NCI-H82 (cell line): ENCODE measurements at places on chromosomes 6 and 20.

DNA sequence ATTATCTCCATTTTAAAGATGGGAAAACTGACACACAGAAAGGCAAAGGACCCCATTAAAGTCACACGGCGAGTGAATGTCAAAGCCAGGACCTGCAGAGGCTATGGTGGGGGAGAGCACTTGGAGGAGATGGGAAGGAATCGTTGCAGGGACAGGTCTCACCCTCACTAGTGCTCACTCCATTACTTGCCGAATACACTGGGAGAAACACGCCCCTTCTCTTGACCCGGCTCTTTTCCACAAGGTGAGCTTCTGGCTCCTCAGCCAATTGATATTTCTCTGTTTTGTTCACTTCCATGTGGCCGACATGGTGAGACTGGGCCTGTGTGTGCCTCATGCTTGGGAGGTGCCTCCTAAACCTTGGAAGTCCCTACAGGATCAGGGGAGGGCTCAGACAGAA, 117.8 kb upstream of the KCNG1 start:
- DNase-seq: no peak

GRCh38 chr20:37932074-37932473, 29.1 kb downstream of the VSTM2L start:
- DNase-seq: no peak

DNA sequence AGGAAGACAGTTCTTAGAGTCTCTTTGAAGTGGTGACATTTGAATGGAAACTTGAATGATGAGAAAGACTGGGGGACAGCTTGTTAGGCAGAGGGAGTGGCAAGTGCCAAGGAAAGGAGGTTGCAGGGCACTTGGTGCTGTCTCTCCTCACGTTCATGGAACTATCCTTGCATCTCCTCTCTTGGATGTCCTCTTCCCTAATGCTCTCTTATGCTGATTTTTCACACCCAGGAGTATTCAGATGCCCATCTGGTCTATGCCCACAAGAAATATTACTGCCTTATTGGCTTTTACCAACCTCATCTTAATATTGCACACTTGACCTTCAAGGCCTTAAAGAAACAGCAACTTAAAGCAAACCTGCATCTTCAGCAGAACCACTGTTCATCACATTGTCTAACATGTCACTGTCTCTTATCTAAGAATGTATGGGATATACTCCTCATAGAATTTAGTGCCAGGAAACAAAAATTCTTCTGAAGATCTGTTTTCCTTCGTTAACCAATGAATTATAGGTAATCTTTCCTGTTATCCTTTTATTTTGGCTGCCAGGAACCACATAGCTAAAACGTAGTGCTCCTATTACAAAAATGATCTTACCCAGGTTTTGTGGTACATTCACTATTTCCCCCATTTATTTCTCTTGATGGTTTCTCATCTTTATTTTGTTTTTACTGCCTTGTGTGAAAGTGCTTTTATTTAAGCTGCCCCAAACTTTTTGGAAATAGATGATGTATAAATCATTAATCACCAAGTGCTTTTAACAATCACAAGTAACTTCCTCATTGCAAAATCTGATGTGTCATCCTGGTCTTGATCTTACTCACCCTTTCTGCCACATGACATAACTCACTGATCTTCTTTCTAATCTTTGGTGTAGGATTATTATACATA, 12.8 kb downstream of the RGS17 start:
- no peak for DNase-seq

- no peak for DNase-seq
Measured at GRCh38 chr6:1763404-1763803, 153.7 kb downstream of the FOXC1 start.

GRCh38 chr6:33661106-33661838, 40.1 kb downstream of the ITPR3 start:
- no peak for DNase-seq

- no peak for DNase-seq
Measured at GRCh38 chr6:170276369-170277057, 14.4 kb downstream of the DLL1 start.

- DNase-seq: peak; percentile 58
Measured at GRCh38 chr6:132830334-132830751, 16.0 kb downstream of the RPS12 start.

DNA sequence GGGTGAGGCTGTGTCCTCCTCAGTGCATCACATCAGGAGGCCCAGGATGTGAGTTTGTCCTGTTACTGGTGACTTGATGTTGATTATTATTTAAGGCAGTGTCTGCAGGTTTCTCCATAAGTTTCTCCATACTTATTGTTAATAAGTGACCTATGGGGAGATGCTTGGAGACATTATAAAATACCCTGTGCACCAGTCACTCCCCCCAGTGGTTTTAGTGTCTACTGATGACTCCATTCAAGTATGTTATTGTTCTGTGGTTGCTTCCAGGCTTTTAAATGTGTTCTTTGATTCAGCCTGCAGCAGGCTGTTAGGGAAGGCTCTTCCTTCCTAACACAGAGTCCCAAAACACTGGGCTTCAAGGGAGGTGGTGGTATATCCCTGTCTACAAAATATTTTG, 14.6 kb upstream of the CST3 start:
- DNase-seq: no peak

GRCh38 chr20:36991703-36992102, 40.2 kb upstream of the SAMHD1 start:
- no peak for DNase-seq

- no peak for DNase-seq
Measured at GRCh38 chr6:155143029-155143577, 120.7 kb upstream of the CLDN20 start.

GRCh38 chr20:24531202-24531601, 61.8 kb downstream of the SYNDIG1 start:
- no peak for DNase-seq

DNA sequence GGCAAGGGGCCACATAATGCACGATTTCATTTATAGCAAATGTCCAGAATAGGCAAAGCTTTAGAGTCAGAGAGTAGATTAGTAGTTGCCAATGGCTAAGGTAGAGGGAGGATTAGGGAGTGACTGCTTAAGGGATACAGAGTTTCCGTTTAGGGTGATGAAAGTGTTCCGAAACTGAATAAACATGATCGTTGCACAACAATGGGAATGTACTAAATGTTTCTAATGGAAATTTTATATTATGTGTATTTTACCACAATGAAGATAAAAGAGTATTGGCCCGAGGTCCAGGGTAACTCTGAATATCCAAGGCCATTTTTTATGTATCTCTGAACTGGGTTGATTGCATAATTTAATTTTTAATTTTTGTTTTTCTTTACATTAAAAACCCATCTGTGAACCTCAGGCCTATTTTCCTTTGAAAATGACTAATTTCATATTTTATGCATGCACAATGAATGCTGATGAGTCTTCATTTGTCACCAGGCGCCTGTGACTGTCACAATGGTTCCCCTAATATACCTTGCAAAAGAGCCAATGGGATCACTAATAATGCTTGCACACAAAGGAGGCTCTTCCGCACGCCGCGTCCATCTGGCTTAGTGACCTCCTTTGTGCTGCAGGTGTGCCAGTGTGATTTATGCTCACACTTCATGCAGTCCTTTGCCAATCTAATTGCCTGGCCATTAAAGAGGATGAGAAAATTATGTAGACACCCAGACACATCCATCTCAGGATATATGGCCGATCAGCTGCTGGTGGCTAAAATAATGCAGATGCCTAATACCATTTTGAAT, 612.5 kb downstream of the CDH26 start:
- peak; percentile 72 for DNase-seq

DNA sequence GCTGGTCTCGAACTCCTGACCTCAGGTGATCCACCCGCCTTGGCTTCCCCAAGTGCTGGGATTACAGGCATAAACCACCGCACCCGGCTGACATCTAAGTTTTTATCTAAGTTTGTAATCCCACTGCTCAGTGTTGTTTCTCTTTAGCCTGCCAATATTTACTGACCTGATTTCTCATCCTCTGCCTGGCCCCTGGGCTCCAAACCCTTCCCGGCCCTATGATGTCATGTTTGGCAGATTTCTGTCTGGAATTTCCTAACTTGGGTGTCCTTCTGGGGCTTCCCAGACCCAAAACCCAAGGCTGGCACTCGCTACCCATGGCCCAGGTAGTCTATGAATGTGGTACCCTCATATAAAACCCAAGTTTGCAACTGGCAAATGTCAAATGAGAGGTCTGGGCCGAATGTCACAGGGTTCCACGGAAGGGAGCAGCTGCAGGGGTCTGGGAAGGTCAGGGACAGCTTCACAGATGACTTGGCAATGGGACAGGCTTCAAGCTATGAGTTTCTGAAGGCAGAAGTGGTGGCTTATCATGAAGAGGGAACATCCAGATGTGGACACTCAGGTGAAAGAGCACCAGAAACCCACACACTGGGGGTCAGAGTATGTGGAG, 54.9 kb downstream of the TMEM170B start:
- DNase-seq: no peak

DNA sequence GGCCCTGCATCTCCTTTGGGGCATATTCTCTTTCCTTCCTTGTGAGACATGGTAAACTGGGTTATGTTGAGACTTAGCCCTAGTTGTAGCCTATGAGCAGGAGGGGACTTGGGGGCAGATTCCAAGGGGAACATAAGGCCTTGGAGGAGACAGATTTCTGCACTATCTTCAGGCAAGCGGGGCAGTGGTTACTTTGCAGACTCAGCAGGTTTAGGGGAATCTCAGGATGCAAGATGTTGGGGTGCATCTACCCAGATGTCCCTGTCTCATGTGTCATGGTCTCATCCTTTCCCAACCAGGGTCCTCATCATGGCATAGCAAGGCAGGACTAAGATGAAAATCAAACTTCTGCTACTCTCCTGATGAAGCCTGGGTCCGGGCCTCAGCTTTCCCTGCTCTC, 58.6 kb upstream of the PTPRT start:
- no peak for DNase-seq

- DNase-seq: no peak
Measured at GRCh38 chr6:66825539-66825938, 1118.5 kb upstream of the EYS start.

DNA sequence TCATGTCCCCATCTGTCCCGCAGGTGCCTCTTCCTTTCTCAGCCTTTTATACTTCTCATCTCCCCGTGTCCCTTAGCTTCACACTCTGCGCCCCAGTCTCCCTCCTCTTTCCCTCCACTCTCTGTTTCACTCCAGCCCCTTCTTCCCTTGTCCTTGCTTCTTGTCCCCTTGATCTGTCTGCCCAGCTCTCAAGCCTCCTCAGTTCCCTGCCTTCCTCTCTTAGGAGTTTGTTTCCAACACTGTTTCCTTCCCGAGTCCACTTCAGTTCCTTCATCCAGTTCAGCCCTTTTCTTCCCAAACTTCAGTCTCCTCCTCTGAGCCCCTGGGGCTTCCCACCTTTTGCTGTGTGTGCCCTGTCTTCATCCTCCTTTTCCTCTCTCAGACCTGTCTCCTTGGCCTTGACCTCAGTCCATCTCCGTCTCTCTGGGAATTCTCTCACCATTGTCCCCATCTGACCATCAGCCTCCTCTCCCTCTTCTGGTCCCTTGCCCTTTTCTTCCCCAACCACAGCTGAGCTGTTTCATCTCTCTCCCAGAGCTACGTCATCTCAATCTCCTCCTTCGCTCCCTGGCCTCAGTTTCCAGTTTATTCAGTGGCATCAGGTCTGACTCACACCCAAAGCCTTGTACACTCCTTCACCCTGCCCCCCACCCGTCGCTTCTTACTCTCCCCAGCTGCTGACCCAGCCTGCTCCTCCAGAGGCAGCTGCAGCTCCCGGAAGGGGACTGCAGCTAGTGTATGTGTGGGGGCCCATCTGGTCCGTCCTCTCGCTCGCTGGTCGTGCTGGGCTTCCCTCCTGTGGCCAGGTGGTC, 2.7 kb upstream of the DDR1 start:
- peak; percentile 76 for DNase-seq

DNA sequence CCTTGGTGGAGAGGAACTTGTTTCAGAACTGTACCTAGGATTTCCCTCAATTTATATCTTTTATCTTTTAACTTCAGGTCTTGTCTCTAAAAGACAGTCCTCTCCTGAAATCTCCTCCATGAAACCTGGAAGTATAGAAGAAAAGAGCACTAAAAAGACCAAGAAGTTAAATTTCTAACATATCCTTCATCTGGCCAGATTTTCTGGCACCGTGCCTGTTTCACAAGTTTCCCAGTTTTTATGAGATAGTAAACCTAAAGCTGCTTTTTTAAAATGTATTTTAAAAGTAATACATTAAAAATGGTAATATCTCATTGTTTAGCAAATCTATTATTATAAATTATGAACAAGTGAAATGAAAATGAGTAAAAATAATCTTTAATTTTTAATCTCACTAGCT, 348.3 kb upstream of the RSPO3 start:
- DNase-seq: no peak

DNA sequence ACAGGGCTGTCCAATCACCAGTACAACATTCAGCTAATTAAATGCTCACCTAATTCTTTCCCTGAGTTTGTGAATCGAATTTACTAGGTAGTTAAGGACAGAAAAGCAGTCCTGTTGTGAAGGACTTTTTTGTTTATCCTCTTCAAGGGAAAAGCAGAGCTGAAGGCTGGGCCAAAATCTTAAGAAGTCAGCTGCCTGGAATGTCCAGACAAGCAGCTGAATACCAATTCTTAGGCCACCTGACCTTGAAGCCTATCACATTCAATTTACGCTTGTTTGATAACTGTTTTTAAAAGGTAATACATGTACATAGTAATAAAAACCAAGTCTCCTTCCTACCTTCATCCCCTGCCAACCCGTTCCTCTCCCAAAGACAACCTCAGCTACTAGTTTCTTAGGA, 56.4 kb downstream of the UQCC1 start:
- DNase-seq: no peak

DNA sequence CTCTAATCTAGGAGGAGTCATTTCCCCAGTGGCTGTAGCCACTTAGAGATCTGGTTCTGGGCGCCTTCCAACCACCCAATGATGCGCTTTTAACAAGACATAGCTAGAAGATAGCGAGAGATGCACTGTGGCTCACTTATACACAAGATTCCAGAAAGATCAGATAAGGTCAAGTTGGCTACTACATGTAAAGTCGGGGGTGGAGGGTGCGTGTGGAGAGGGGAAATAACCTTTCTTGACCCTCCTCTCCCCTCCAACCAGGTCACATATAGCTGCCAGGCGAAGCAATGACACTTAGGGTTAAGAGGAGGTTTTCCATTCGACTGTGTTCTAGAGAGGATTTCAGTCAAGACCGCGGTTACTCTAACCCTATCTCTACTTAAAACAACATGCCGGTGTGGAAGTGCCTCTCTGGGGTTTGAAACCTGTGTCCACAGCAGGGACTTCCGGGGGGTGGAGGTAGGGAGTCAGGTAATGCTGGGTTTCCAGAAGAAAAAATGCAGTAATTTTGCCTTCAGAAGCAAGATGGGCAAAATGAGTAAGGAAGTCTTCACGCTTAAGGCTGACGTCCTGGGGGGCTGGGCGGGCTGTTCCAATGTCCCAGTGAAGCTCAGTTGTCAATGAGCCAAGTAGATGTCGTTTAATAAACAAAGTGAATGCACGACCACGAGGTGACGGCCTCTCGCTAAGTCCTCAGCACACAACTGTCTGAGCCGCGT, 1.8 kb upstream of the SIM1 start:
- no peak for DNase-seq

- peak; percentile 61 for DNase-seq
Measured at GRCh38 chr6:157381631-157382621, 936 bp downstream of the ZDHHC14 start.

GRCh38 chr6:41228616-41229015, 467 bp downstream of the TREML4 start:
- no peak for DNase-seq
